Psoas muscle (tissue), 8 donors: ENCODE measurements at places on chromosomes 1 and 21. TPM values are rescaled to one million over a fixed set of nuclear protein-coding genes. Genes with fewer than 3 reads are reported as not detected.

The EVI5 gene
- polyA plus RNA-seq: 5.0 TPM

GRCh38 chr1:43059640-43060574 lies 101.2 kb upstream of the SLC2A1 start:
- no peak for DNase-seq

The BCAR3 gene
- 64.1 TPM for polyA plus RNA-seq

DNA sequence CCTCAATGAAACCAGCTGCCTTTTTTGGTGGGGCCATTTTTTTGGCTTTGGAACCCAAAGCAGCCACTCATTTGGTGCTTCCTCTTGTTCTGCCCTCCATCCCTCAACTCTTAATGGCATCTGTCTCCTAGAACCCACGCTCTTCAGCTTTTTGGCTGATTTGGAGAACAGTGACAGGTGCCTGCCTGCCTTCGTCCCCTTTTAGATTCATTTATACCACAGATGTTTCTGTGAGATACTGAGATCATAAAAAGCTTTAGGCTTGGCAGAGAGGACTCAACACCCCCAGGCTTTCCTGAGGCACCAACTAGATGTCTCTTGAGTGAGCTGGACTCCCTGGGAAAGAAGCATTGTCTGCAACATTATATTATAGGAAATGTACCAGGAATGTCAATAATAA lies 20.4 kb upstream of the YTHDF2 start:
- no peak for DNase-seq

The SDE2 gene
- polyA plus RNA-seq: 9.7 TPM

GRCh38 chr1:244861683-244862082 lies 2.7 kb downstream of the HNRNPU start:
- no peak for DNase-seq

GRCh38 chr1:241714321-241715218 lies 62.5 kb downstream of the WDR64 start:
- no peak for DNase-seq
